Activated T-helper 1 cell treated with anti-CD3 and anti-CD28 coated beads, Interleukin-2, amount 50 U/mL, for 16 hours (primary cell): ENCODE measurements at places on chromosomes 3 and 15.

DNA sequence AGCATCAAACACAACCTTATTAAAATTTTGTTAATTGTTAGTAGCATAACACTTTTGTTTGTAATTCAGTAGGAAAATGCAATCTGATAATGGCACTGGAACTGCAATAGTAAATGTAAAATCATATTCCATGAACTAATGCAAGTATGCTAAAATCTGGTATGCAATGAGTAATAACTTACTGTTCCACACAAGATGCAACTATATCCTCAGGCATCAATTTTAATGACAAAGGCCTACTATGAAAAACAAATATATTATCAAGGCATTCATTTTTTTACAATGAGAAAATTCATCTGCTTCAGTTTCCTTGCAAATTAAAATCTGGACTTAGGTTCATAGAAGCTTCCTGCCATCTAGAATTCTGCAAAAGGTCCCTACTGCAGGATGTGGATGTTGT lies 1.4 kb upstream of the NSMCE3 start:
- DNase-seq: no peak

DNA sequence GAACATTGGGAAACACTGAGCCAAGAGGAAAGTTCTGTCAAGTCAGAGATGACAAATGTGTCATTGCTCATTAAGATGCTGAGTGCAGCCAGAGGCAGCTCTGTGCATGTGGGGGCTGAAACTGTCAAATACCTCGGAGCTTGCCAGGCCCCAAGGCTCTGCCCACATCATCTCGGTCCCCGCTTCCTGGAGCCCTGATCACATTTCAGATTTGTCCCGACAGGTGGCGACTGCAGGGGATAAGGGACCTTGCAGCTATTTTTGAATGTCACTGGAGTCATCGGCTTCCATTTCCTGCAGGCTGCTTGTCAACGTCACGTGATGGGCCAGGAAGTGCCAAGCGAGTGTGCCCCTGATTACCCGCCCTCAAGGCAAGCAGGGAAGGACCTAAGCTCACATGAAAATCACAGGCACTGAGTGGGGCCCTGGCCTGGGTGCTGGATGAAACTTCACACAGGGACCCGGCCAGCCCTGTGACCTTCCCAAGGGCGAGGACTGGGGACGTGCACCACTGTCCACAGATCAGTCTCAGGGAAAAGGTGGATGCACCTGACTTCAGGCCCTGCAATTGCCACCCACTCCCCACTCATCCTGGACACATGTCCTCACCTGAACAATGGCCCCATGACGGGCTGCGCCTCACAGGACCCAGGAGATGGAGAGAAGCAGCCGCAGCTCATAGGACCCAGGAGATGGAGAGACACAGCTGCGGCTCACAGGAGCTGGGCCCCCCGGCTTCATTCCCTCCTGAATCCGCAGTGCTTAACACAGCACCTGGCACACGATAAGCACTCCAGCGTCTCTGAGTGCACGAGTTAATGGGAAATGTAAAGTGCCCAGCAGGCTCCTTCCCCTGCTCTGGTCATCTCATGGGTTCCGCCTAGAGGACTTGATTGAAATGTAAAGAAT lies 73.4 kb downstream of the NUP210 start:
- DNase-seq: peak; percentile 56

DNA sequence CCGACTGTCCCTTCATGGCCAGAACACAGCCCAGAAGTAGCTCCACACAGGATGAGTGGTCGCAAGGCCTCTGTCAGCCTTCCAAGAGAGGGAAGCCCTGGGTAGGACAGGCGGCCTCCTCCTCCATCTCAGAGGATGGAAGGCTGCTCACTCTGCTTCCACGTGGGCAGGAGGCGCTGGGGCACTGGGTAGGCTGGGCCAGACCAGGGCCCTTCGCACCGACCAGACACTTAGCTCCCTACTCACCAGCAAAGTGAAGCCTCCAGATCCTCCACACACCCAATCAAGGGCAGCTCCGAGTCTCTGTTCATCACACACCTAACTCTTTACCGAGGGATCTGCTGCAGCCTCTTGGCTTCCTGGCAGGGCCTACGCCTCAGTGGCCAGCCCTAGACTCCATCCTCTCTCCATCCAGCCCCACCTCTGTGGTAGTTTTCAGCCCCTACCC lies 24.3 kb upstream of the PLXNA1 start:
- no peak for DNase-seq

DNA sequence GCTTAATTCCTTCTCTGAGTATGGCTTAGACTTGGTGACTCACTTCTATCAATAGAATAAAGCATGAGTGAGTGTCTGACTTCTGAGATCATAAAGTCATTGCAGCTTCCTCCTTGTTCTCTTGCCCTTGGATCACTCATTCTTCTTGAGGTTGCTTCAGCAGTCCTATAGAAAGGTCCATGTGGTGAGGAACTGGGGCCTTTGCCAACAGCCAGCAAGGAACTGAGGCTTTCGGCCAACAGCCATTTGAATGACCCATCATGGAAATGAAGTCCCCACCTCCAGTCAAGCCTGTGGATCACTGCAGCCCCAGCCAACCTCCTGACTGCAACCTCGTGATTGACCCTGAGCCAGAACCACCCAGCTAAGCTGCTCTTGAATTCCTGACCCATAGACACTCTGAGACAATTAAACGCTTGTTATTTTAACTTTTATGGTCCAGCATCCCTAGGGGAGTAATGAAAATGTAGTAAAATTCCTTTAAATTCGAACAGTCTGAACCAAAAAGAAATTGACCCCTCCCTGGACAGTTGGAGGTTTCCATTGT lies 84.5 kb downstream of the WDR76 start:
- no peak for DNase-seq

DNA sequence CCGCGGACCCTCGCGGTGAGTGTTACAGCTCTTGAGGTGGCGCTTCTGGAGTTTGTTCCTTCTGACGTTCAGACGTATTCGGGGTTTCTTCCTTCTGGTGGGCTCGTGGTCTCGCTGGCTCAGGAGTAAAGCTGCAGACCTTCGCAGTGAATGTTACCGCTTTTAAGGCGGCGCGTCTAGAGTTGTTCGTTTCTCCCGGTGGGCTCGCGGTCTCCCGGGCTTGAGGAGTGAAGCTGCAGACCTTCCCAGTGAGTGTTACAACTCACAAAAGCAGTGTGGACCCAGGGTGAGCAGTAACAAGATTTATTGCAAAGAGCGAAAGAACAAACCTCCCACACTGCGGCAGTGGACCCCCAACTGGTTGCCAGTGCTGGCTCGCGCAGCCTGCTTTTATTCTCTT lies 177.1 kb downstream of the UACA start:
- no peak for DNase-seq

- no peak for DNase-seq
Observed at GRCh38 chr3:40827942-40828688, 303.4 kb downstream of the ZNF621 start.

- no peak for DNase-seq
Observed at GRCh38 chr15:70514251-70514650, 249.1 kb downstream of the UACA start.

DNA sequence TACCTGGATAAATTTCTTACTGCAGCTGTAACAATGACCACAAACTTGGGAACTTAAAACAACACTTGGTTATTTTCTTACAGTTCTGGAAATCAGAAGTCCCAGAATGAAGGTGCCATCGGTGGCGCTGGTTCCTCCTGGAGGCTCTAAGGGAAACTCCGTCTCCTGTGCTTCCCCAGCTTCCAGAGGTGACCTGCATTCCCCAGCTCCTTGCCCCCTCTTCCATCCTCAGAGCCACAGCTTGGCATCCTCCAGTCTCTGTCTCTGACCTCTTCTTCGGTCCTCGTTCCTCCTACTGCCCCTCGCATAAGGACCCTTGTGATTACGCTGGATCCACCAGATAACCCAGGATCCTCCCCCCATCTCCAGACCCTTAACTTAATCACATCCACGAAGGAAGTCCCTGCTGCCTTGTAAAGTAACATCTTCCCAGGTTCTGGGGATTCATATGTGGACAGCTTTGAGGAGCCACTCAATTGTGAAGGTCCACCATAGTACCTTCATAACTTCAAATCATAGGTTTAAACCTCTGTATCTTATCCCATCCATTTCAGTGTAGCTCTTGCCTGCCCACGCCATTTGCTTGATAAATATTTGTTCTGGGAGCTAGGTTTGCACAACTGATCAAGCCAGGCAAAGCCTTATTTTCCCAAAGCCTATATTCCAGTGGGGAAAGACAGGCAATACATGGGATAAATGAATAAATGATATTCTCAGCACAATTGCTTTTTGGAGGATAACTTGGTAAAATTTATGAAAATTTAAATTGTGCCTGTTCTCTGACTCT lies 34.8 kb downstream of the KLF15 start:
- DNase-seq: no peak

- no peak for DNase-seq
Observed at GRCh38 chr15:51155891-51156290, 61.2 kb upstream of the TNFAIP8L3 start.

- no peak for DNase-seq
Observed at GRCh38 chr15:69829974-69830373, 267.7 kb downstream of the TLE3 start.

- DNase-seq: no peak
Observed at GRCh38 chr15:72967811-72968530, 84.3 kb upstream of the NEO1 start.

DNA sequence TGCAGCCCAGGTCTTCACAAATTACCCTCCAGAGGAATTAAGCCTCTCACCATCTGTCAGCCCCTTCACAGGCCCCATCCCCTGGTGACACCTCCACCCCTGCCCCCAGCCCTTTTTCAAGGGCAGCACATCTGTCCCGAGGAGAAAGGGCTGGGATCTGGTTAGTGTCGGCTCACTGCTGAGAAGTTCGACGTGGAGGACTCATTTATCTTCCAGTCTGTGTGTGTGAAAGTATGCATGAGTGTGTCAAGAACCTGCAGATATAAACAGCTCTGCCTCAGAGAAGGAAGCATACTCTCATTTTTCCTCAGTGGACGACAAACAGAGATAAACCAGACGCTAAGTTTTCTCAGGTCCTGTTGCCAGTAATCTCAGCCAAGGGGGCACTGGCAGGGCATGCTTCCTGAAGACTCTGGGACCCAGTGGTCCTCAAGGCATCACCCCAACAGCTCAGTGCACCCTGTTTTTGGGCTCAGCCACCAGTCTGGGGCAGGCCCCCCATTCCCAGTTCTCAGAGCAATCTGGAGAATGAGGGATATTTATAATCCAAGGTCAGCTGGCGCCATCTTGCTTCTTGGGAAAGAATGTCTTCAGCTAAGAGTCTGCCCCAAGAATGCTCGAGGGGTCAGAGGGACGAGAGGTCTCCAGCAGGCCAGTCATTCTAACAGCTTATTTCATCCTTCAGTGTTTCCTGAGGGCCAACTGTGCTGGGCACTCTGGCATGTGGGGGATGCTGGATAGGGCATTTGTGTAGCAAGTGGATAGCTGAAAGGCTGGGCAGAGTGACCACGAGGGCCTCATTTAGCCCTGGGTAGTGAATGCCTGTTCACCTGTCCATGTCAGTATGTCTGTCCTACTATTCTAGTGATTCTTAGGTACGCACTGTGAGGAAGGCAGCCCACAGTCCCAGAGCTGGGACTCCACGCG lies 73.6 kb downstream of the ADCY5 start:
- DNase-seq: no peak

DNA sequence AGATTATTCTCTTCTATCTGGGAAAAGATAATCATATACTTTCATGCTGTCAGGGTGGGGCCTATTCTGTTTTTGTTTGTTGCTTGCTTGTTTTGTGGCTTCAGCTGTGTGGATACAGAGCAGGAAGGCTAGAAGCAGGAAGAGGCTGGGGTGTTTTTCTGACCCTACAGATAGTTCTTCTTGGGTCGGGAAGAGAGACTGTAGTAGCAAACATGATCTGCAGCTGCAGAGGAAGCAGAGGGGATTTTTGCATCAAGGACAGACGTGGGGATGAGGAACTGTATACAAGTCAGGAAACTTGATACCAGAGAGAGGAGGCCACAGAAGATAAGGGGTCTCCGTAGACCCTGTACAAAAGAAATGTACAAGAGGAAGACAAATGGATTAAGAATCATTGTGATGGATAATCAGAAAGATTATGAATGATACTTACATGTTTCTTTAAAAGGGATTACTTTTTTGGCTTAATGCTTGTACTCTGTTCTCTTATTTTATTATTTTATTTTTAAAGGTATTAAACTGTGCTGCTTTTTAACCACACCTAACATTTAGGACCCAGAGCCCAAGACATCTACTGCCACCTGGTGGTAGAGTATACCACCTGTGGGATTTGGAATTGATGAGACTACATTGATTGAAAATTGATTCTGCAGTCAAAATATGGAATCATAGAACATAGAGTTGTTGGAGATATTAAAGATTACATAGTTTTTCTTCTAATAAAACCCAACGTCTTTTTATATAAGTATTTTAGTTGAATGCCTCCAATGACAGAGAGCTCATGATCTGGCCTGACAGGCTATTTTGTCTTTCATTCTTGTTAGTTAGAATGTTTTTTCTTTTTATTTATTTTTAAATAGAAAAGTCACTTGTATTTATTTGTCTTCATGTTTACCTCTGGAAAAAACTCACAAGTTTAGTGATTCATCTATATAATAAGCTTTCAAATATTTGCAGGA lies 87.3 kb upstream of the ROPN1 start:
- no peak for DNase-seq

- DNase-seq: no peak
Observed at GRCh38 chr15:56963126-56963525, 44.7 kb downstream of the TCF12 start.

DNA sequence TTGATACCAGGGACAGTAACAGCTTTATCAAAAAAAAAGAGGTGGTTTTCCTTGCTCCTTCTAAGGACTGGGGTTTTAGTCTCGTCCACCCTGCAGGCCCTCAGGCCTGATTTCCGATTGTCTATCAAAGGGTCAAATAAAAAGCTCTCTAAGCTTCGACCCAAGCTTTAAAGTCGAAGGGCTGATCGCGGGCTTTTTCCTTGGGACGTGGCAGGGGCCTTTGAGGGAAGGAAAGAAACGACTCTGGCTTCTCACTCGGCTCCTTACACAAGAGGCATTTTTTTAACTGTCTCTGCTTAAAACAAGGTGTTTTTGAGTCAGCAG lies 354 bp upstream of the KLHL24 start:
- DNase-seq: no peak

DNA sequence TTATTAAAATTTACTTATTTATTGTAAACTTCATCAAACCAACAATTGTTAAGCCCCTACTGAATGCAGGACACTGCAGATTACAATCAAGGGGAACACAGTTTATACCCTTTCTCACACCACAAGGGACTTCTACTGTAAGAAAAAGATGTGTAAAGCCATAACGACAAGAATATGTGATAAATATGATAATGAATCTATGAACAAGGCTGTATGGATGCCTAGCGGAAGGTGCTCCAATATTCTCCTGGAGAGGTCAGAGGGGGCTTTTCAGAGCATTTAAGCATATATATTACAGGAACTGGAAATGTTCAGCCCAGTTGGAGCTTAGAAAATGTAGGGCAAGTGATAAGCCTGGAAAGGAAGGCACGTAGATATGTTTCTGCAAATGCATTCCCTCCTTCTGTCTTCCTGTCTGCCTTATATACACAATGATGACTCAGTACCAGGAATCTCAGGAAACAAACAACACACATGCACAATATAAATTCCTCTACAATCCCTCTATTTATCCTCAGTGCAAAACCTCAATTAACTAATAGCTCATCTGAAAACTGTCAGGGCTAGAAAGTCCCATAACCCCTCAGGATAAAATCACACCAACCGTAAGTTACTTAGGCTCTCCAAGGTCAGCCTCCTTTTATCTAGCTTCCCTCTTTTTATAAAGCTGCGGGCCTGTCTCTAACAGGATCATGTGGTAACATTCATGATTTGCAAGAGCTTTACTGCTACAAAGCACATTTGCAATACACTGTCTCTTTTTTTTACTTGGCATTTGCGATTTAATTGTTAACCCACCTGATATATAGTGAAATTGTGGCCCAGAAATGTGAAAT lies 393.1 kb downstream of the LPP start:
- DNase-seq: no peak

GRCh38 chr3:184491011-184491576 lies 70.5 kb upstream of the EPHB3 start:
- DNase-seq: no peak

GRCh38 chr3:70716832-70717231 lies 404.4 kb upstream of the MDFIC2 start:
- no peak for DNase-seq
